Stimulated activated CD4-positive, alpha-beta T cell treated with anti-CD3 and anti-CD28 coated beads, Interleukin-1b, Interleukin-23, amount 100 ng/mL, for 1 hour (primary cell): ENCODE measurements at places on chromosomes 11 and 22.

DNA sequence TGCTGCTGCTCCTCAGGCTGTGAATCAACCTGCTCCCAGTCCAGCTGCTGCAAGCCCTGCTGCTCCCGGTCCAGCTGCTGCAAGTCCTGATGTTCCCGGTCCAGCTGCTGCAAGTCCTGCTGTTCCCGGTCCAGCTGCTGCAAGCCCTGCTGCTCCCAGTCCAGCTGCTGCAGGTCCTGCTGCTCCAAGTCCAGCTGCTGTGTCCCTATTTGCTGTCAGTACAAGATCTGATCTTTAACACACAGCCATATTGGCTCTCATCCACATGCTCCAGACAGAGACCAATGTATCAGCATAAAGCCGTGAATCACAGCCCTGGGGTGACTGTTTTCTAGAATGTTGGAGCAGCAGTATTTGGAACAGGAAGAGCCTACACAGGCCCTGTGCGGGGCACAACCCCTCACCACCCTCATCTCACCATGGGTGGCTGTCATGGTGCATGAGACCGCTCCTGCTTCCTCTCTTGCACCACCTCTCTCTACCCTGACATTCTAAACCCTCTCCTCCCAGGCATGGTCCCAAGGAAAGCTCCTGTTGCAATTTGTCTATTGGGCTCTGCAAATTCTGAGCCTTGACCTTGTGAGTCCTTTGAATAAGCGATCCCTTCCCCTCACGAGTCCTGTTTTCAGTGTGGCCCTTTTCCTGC, 3.5 kb downstream of the KRTAP5-10 start:
- DNase-seq, result no peak

DNA sequence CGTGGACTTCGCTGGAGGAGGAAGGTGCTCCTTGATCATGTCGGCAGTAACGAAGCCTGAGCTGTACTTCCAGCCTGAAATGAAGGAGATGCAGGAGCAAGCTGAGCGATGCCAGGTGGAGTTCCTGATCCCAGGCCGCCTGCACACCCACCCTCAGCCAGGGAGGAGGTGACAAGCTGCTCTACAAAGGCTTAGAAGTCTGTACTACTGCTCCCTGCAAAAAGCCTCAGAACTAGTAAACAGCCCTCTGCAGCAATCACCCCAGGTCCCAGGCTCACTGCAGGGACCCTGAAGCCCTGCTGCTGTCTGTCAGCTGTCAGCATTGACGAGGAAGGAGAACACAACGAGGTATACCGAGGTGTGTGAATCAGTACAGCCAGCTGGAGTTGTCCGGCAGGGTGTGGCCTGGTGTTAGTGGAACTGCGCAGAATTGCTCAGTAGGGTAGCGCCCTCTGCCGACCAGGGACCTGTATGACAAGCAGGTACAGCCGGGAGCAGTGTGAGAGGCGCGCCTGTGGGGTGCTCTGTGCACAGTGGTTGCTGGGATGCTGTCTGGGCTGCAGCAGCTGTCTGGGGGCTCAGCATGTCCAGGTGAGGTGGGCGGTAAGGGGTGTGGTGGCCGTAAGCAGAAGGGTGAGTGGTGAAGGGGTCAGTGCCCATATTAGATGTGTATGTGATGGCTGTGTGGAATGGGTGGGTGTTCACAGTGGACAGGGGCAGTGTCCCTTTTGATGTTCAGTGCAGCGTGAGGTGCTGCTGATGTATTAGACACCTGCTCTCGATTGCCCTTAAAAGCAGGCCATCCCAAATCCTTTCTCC, 7.6 kb downstream of the CYB5R2 start:
- peak; percentile 46 for DNase-seq

DNA sequence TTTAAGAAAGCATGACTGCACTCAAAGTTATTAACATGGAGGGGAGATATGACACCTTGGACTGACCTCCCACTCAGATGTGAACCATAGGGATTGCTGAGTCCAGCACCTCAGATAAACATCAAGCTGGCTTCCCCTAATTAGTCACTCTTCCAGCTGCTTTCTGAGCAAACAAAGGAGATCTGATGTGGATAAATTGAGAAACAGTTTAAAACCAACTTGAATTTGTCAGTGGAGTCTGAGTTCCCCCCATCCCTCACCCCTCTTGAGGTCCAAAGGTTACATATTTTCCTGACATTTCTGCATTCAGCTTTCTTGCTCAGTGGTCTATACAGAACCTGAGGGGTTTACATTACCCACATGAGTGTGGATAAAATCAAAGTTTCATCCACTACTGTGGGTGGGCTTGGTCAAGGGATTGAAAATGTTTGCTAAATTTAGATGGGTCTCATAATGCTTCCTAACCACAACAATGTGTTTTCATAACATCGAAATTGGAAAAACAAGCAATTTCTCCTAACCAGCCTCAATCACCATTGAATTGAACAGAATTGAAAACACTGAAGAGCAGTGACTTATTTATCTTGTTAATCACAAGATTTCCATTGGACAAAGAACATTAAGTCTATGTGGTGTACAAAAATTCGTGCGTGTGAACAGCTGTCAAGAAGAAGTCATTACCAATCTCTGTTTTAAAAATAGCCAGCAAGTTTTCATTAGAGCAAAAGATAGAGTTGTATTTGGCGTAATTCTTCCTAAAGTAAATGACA, 292.3 kb downstream of the METTL15 start:
- DNase-seq, result no peak

DNA sequence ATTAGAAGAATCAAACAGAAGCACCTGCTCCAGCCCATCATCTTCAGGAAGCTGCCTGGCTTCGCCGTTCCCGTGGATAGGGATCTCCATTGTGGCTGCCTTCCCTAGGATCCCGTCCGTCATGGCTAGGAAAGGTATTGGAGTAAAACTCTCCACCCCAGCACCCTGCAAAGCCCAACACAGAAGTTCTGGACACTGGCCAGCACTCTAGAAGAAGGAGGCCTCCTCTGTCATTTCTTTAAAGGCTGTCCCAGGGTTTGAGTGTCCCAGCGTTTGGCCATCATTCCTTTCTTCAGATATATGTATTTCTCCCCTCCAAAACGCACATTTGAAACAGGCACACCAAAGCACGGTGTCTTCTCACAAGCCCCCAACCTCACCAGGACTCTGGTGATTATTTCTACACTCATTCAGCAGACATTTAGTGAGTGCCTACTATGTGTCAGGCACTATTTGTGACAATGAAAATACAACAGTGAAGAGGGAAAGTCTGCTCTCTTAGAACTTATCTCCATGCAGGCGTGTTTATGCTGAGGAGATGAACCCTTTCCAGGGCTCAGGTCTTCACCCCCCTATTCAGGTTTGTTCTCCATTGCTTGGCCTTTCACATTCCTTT, 724 bp downstream of the ARFIP2 start:
- DNase-seq, result no peak

DNA sequence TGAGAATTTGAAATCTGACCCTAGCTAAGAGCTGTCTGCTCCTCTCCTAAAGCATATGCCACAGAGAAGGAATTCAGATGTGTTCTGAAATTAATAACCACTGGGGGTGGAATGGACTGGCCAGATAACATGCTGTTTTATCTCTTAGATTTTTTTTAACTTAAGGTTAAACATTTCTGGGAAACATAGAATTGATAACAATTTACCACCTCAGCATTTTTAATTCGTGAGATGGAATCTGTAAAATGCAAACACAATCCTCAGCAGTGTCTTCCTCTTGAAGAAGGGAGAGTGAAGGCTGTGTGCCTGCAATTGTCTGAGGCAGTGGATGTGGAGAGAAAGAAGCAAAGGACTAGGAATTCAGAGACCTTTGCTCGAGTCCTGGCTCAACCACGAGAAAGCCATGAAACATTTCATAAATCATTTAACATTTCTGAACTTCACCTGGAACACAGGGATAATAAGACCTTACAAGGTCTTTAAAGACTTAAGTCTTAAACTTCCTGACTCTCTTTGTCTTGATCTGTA, at the start of gene SLC5A12:
Gene SLC5A12 (minus strand): TSS at position 113 of the 528 bp plus-strand sequence. CDS start 346 bp downstream, outside the sequence.
- no peak for DNase-seq
